ENCODE measurements at places on chromosomes 5 and 9. TPM values are rescaled to one million over a fixed set of nuclear protein-coding genes. Genes with fewer than 3 reads are reported as not detected.

The ARID3C gene
- not detected for total RNA-seq

The CSF2 gene
- not detected for total RNA-seq

The GFI1B gene
- total RNA-seq, result not detected

The ZBED3 gene
- 9.7 TPM for total RNA-seq

The SRD5A1 gene
- 4.0 TPM for total RNA-seq

The OLFML2A gene
- 9.1 TPM for total RNA-seq

The ACTBL2 gene
- not detected for total RNA-seq

The PKD2L2 gene
- total RNA-seq, result 0.29 TPM

The IL9 gene
- not detected for total RNA-seq

The N4BP3 gene
- total RNA-seq, result 1.8 TPM

The ACOT12 gene
- total RNA-seq, result 0.14 TPM

The AQP7 gene
- 4.6 TPM for total RNA-seq

The SPINK6 gene
- not detected for total RNA-seq

The CSF1R gene
- total RNA-seq, result 55.1 TPM

The SLC6A19 gene
- total RNA-seq, result not detected

The FBXO10 gene
- 6.1 TPM for total RNA-seq

The CDH18 gene
- total RNA-seq, result not detected

The ANKRD34B gene
- not detected for total RNA-seq

The RMRP gene
- 18,238 TPM for total RNA-seq

The CDKN2A gene
- total RNA-seq, result 1.4 TPM

The DPYSL3 gene
- total RNA-seq, result 401 TPM

The RASGEF1C gene
- total RNA-seq, result 0.24 TPM

The TSC1 gene
- total RNA-seq, result 32.5 TPM

The HTR1A gene
- total RNA-seq, result not detected

The PDE6A gene
- total RNA-seq, result not detected

The SAPCD2 gene
- 0.33 TPM for total RNA-seq

The PCDHGA3 gene
- 3.0 TPM for total RNA-seq

The SPINK7 gene
- not detected for total RNA-seq

Data from posterior vena cava (tissue), 2 donors.